Activated T-cell treated with anti-CD3 and anti-CD28 coated beads, Interleukin-2, amount 50 U/mL, for 72 hours (primary cell): ENCODE measurements at places on chromosomes 7 and 10. TPM values are rescaled to one million over a fixed set of nuclear protein-coding genes. Genes with fewer than 3 reads are reported as not detected.

DNA sequence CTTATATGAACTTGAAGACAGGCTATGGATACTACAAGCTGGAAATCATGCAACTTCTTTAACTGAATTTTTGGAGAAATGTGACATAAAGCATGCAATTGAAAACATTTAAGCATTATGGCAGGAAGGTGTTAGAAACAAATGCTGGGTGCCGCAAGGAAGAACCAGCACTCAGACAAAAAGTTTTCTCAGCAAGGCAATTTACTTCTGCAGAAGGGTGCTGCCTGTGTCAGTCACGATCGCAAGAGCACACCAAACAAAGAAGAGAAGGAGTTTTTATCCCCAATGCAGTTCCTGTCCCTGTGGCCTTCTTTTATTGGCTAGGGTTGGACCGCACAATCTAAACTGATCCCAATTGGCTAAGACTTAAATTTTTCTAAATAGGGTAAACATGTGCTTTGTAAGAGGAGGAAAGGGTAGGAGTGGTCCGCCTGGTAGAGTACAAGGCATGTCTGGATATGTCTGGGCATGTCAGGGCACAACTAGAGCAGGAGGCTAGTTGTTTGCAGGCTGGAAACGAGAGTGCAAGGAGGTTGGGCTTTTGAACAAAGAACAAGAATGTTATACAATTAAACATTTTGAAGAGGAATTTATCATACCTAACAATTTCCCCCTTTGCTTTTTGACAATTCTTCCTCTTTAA is 109.6 kb upstream of the FAM3C start:
- peaks cover 19% of the 10 kb centered on the region for H3K36me3 ChIP-seq
- peaks cover 5% of the 10 kb centered on the region for H3K4me1 ChIP-seq
- no peak overlapping the region for H3K27ac ChIP-seq

DNA sequence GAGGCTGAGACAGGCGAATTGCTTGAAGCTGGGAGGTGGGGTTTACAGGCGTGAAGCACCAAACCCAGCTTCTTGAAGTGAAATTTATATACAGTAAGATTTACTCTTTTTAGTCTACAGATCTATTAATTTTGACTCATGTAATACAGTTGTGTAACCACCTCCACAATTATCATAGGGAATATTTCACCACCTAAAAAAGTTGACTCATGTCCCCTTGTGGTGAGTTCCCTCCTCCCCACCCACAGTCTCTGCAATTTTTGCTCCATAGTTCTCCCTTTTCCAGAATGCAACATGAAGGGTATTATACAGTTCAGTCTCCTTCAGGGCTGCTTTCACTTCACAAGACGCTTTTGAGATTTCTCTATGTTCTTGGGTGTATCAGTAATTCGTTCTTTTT is 156.8 kb downstream of the FAM107B start:
- H3K27ac ChIP-seq = no peak overlapping the region
- no peak overlapping the region for H3K4me3 ChIP-seq
- no peaks in the 10 kb centered on the region for H3K27me3 ChIP-seq
- DNase-seq = no peak
- H3K4me1 ChIP-seq = peaks cover 37% of the 10 kb centered on the region

The OR2A1 gene
- total RNA-seq = not detected

The ALDH18A1 gene
- 52.8 TPM for total RNA-seq

GRCh38 chr10:97816609-97817008 is 33.0 kb upstream of the GOLGA7B start:
- no peak overlapping the region for H3K4me3 ChIP-seq
- no peaks in the 10 kb centered on the region for H3K36me3 ChIP-seq
- H3K4me1 ChIP-seq = peaks cover 4% of the 10 kb centered on the region

The DNAH11 gene
- 0.70 TPM for total RNA-seq

DNA sequence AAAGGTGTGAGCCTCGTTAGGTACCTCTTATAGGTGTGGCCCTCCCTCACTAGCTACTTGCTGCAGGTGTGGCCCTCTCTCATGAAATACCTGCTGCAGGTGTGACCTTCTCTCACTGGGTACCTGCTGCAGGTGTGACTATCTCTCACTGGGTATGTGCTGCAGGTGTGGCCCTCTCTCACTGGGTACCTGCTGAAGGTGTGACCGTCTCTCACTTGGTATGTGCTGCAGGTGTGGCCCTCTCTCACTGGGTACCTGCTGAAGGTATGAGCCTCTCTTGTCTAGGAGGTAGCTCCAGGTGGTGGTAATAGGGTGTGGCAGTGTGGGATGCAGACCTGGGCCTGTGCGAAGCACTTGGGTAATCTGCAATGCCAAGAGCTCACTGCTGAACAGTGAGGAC is 170.7 kb upstream of the PLPP4 start:
- DNase-seq = no peak
- H3K27ac ChIP-seq = no peak overlapping the region
- no peak overlapping the region for H3K4me3 ChIP-seq
- peaks cover 12% of the 10 kb centered on the region for H3K27me3 ChIP-seq
- no peaks in the 10 kb centered on the region for H3K4me1 ChIP-seq

DNA sequence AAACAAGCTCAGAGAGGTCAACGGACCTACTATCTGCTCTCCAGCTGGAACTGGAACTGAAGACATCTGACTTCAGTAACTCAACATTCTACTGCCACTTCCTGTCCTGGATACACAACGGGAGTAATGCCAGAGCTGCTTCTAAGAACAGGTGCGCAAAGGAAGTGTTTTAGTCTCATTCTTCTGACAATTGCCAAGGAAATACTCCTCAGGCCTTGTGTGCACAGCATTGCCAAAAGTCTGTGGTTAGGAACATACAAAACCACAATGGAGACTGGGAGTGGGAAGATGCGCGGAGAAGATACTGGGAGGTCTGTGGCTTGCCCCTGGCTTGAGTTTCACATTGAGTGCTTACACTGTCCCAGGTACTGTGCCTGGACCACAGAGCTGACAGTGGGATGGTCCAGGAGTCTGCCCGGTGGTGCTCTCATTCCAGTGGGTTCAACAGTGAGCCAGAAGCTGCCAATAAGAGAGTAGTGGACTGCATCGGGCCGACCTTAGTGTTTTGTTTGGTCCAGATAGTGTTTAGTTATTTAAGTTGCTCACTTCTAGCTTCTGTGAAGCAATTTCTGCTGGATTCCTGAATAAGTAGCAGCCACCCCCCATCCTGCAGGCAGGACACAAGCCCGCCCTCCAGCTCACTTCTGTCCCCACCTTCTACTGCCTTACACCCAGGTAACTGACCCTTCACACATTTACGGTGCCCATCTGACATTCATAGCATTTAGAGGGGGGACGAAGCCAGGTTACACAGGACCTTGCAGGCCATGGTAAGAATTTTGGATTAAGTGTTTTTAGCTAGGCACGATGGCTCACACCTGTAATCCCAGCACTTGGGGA is 10.3 kb downstream of the TBL2 start:
- H3K27ac ChIP-seq = no peak overlapping the region
- peaks cover 21% of the 10 kb centered on the region for H3K36me3 ChIP-seq
- H3K4me3 ChIP-seq = no peak overlapping the region
- no peak for DNase-seq
- peaks cover 37% of the 10 kb centered on the region for H3K4me1 ChIP-seq

The CHPF2 gene
- total RNA-seq = 30.3 TPM

DNA sequence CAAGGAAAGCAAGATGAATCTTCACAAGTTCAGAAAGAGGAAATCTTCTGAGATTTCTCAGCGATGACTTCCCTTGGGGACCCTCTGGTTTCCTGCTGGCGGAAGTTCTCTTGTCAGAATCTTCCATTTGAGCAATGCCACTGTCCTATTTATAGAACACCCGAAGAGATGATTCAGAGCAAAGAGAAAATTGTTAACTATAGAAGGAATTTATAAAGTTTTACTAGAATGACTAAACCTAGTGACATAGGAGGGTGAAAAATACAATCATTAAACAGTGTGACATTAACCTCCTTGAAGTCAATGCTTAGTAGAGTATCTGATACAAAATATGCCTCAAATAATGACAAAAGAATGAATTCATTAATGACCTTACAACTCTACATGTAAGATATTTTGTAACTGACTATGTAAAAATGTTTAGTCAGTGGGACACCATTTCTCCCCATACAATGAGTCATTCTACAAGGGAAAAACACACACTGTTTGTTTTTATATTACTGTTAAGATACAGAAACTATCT is 206.5 kb upstream of the CNTNAP2 start:
- no peak overlapping the region for H3K4me3 ChIP-seq
- no peak overlapping the region for H3K27ac ChIP-seq
- H3K4me1 ChIP-seq = no peaks in the 10 kb centered on the region
- no peaks in the 10 kb centered on the region for H3K27me3 ChIP-seq
- no peaks in the 10 kb centered on the region for H3K36me3 ChIP-seq
- DNase-seq = no peak

The ITPRID1 gene
- total RNA-seq = not detected

The STEAP4 gene
- total RNA-seq = not detected

DNA sequence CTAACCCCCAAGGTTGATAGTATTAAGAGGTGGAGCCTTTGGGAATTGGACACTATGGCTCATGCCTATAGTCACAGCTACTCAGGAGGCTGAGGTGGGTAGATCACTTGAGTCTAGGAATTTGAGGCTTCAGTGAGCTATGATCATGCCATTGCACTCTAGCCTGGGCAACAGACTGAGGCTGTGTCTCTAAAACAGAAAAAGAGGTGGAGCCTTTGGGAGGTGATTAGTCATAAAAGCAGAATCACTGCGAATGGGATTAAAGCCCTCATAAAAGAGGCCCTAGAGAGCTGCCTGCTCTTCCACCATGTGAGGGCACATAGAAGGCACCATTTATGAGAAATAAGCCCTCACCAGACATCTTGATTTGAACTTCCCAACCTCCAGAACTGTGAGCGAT is 81.9 kb downstream of the SKAP2 start:
- H3K4me1 ChIP-seq = no peaks in the 10 kb centered on the region
- no peak for DNase-seq
- H3K27me3 ChIP-seq = no peaks in the 10 kb centered on the region
- no peak overlapping the region for H3K4me3 ChIP-seq
- H3K27ac ChIP-seq = no peak overlapping the region
